ENCODE measurements at places on chromosomes 4 and X. TPM values are rescaled to one million over a fixed set of nuclear protein-coding genes. Genes with fewer than 3 reads are reported as not detected.

The KCTD8 gene
- total RNA-seq = under 0.01 TPM

The TMPRSS11F gene
- 2.3 TPM for total RNA-seq

The GEMIN8 gene
- total RNA-seq = 7.9 TPM

The PLAC8 gene
- total RNA-seq = 4.4 TPM

The BCORL1 gene
- total RNA-seq = 1.4 TPM

The NAT8L gene
- total RNA-seq = not detected

The CTSO gene
- total RNA-seq = 1.1 TPM

The TLR3 gene
- 0.38 TPM for total RNA-seq

The SLC9B1 gene
- 1.0 TPM for total RNA-seq

The DAPP1 gene
- 31.3 TPM for total RNA-seq

The DUSP9 gene
- total RNA-seq = 0.77 TPM

The RHOXF1 gene
- total RNA-seq = not detected

The TCEANC gene
- total RNA-seq = 2.0 TPM

The ARHGEF38 gene
- total RNA-seq = 0.26 TPM

The DUX4 gene
- total RNA-seq = not detected

The PPA2 gene
- total RNA-seq = 97.3 TPM

The FAM156A gene
- 6.6 TPM for total RNA-seq

The FOXR2 gene
- not detected for total RNA-seq

The MAOB gene
- under 0.01 TPM for total RNA-seq

The HMX1 gene
- not detected for total RNA-seq

The CDS1 gene
- 28.2 TPM for total RNA-seq
